Activated T-helper 2 cell treated with anti-CD3 and anti-CD28 coated beads, Interferon-gamma antibody, Interleukin-2, Interleukin-4, amounts not matched to agents 10 μg/mL and 5 μg/mL and 100 μg/mL, durations not matched to agents 14 hours and 24 hours and 36 hours (primary cell): ENCODE measurements at places on chromosomes 12 and 14. TPM values are rescaled to one million over a fixed set of nuclear protein-coding genes. Genes with fewer than 3 reads are reported as not detected.

DNA sequence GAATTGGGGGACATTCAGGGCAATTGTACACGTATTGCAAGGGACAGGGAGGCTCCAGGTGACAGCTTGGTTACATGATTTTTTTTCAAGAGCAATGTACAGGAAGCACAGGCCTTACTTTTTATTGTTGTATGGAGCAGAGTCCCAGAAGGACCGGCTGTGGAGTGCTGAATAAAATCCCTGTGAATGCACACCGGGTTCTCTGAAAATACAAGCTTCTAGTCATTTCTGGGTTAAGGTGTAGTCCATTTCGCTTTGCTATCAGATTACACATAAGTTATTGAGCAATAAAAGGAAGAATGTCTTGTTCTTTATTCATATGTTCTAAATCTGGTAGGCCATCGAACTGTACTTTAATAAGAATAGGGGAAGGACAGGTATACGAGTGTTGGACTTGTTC is 52.2 kb downstream of the PDE3A start:
- no peak overlapping the region for H3K27ac ChIP-seq
- no peak overlapping the region for H3K4me3 ChIP-seq
- H3K4me1 ChIP-seq: no peaks in the 10 kb centered on the region
- H3K27me3 ChIP-seq: no peaks in the 10 kb centered on the region
- no peaks in the 10 kb centered on the region for H3K36me3 ChIP-seq
- DNase-seq: no peak

GRCh38 chr12:98188650-98189077 is 326.7 kb upstream of the TMPO start:
- DNase-seq: no peak
- H3K4me1 ChIP-seq: no peaks in the 10 kb centered on the region
- H3K27me3 ChIP-seq: no peaks in the 10 kb centered on the region
- H3K36me3 ChIP-seq: no peaks in the 10 kb centered on the region

- H3K27ac ChIP-seq: no peak overlapping the region
- H3K27me3 ChIP-seq: peaks cover 22% of the 10 kb centered on the region
- no peak for DNase-seq
- H3K4me3 ChIP-seq: no peak overlapping the region
Measured at GRCh38 chr12:46153268-46153872, 115.5 kb downstream of the SLC38A1 start.

DNA sequence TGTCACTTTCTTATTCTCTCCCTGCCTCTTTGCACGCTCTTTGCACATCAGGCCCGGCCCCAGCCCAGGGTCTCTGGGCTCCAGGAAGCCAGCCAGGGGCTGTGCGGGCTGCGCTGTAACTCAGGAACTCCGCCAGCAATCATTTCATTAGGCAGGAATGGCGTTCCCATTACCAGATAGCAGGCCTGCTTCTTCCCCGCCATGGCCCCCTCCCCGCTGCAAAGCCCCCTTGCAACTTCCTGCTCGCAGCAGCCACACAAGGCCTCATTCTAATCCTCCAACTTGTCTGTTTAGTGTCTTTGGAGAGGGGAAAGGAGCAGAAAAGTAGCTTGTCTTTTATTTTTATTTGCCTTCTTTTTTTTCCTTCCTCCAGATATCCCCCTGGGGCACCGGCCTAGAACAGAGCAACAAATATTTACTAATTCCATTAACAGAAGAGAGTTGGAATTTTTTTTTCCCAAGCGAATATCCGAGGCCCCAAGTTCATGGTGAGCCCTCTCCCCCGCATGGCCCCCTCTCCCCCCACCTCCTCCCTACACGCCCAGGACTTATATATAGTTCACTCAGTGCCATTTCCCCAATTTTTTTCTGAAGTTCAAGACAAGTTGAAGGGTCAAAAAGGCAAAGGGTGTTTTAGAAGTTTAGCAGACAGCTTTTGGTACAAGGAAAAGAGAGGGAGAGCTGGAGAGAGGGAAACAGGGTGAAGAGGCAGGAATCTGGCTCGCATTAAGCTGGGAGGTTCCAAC is 329.4 kb upstream of the TBX3 start:
- no peak overlapping the region for H3K4me3 ChIP-seq
- no peak for DNase-seq
- no peaks in the 10 kb centered on the region for H3K4me1 ChIP-seq
- H3K27ac ChIP-seq: no peak overlapping the region

DNA sequence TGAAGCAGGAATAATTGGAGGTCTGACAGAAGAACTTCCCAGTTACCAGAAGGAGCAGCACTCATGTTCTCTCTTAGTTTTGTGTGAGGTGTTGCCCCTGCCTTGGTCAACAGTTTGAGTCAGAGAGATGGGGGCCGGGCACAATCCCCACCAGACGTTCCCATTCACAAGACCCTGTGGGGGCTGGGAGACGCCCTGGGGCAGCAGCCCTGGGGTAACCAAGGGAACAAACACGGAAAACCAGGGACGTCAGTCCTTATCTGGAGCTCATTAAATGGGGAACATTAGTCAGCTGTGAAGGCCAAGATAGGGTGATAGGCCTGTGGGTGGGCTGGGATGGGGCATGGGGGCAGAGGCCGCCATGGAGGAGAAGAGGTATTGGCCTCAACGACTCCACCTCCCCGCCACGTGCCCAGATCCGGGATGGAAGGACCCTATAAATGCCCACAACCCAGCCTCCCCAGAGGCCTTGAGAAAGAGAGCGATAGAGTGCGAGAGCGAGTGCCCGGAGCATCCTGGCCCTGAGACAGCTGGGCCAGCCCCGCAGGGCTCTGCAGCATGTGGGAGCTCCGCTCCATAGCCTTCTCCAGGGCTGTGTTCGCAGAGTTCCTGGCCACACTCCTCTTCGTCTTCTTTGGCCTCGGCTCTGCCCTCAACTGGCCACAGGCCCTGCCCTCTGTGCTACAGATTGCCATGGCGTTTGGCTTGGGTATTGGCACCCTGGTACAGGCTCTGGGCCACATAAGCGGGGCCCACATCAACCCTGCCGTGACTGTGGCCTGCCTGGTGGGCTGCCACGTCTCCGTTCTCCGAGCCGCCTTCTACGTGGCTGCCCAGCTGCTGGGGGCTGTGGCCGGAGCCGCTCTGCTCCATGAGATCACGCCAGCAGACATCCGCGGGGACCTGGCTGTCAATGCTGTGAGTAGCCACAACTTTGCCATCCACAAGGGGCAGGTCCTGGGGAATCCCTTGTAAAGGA is at the start of gene AQP2:
Gene AQP2, plus strand, starts transcription at position 465 of the 979 bp plus-strand sequence. Its CDS starts 94 bp downstream, at position 559.
- no peak within 1 kb of the TSS for H3K4me3 ChIP-seq
- no peaks in the 10 kb centered on the region for H3K36me3 ChIP-seq
- H3K4me1 ChIP-seq: peaks cover 11% of the 10 kb centered on the region
- peaks cover 16% of the 10 kb centered on the region for H3K27me3 ChIP-seq
- DNase-seq: no peak

The PSMB5 gene
- 124 and 134 TPM in 2 replicates for total RNA-seq

The CLEC2D gene
- total RNA-seq: 350 and 351 TPM in 2 replicates

The SAMD15 gene
- total RNA-seq: 0.41 and 0.57 TPM in 2 replicates
